NCI-H82 (cell line): ENCODE measurements at places on chromosomes 3 and 15.

- peak; percentile 44 for DNase-seq
Observed at GRCh38 chr3:43503067-43503728, 118.6 kb downstream of the ANO10 start.

DNA sequence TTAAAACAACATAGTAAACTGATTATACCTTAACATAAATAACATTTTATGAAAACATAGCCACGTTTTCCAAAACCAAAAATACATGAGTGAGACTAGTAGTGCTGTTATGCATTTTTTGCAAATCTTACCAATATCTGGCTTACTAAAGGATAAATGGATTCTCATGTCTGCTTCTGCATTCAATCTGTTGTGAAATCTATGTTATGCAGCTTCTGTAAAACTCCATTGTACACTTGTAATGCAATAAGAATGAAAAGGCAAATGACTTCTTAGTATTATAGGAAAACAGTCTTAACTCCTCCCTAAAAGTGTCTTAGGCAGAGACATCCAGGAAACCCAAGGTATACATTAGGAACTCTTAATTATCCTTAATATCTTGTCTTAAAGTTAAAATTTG, 330.9 kb upstream of the THBS1 start:
- DNase-seq, result no peak

- DNase-seq, result peak; percentile 35
Observed at GRCh38 chr3:26753095-26753494, 130.5 kb downstream of the LRRC3B start.

- DNase-seq, result no peak
Observed at GRCh38 chr15:65366122-65366892, 11.5 kb downstream of the IGDCC3 start.

DNA sequence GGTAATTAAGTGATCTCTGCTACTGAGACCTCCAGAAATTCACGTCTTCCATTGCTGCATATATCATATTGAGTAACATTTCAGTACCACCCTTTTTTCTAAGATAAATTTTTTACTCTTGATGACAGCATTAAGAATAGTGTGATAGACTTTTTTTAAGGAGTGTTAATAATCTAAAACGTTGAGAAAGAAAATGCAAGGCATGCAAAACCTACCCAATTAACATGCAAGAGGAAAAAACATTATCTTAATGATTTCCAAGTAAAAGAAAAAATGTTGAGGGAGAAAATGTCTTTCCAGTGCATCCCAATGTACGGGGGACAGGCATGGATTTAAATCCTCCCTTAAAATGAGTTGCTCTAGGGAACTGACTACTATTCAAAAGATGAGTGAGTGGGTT, 740 bp downstream of the CLDN16 start:
- DNase-seq, result no peak

DNA sequence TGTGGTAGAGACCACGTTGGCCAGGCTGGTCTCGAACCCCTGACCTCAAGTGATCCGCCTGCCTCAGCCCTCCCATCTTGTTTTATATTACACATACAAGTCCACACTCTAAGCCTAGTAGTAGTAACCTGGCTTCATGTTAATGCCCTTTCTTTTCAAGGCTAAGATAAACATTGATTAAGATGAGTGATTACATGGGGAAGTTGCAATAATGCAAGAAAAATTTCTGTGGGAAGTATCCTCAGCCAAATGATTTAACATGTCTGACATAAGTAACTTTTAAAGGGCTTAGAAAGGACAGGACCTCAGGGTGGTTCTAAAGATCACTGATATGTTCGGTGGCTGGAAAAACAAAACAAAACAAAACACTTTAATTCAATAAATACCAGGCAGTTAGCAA, 72.1 kb downstream of the SFMBT1 start:
- DNase-seq, result no peak

DNA sequence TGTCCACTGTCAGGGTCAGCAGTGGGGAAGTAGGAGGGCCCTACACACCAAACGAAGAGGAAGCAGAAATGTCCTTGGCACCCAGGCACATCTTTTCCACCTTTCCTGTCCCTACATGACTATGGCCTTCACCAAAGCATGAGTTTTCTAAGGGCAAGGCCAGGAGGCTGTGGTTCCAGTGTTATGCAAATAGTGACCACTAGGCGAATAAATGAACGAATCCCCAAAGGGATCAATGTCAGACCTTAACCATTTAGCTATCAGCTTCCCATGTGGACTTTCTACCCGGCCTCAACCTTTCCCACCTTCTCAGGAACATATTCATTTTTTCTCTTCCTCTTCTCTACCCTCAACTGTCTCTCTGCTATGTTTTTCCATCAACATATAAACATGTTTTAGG, 63.1 kb downstream of the NTRK3 start:
- DNase-seq, result no peak

GRCh38 chr3:10229576-10229975, 18.7 kb upstream of the TATDN2 start:
- no peak for DNase-seq

DNA sequence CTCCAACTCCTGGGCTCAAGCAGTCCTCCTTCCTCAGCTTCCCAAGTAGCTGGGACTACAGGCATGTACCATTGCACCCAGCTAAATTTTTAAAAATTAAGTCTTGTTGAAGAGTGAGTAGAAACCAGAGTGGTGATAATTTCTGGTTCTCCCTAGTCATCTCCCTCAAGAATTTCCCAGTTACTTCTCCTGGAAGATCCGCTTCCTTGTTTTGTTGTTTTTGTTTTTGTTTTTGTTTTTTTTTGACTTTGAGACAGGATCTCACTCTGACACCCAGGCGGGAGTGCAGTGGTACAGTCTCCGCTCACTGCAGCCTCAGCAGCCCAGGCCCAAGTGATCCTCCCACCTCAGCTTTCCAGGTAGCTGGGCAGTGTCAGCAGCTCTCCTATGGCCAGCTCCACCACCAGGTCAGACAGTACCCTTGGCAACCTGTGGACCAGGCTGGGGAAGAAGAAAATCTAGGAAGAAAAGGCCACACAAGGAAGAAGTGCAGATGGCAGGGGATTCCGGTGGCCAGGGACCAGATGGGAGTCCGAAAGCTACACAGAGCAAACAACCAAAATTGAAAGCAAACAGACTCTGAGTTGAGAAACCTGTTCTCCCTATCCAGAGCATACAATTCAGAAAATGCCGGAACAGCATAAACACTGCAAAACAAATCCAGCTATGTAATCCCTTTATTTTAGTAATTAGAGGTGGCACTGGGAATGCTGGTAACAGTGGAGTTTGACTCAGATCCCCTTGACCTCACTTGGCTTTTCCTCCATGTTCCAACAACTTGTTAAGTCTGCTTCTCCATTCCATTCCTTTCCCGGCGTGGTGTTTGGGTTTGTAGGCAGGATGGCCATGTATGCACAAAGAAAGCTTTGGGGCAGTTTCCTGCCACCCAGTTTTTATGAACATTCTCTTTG, 266.6 kb upstream of the CTDSPL start:
- DNase-seq, result no peak

GRCh38 chr3:146374146-146374545, 95.2 kb downstream of the PLSCR2 start:
- DNase-seq, result no peak

DNA sequence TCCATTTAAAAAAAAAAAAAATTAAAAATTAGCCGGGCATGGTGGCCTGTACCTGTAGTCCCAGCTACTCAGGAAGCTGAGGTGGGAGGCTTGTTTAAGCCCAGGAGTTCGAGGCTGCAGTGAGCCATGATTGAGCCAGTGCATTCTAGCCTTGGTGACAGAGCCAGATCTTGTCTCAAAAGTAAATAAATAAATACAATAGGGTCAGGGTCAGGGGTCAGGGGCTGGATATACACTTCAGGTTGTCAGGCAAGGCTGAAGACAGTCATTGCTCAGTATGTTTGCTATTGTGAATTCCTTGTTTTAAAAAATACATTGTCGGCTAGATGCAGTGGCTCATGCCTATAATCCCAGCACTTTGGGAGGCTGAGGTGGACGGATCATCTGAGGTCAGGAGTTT, 8.1 kb upstream of the TKT start:
- DNase-seq, result no peak

DNA sequence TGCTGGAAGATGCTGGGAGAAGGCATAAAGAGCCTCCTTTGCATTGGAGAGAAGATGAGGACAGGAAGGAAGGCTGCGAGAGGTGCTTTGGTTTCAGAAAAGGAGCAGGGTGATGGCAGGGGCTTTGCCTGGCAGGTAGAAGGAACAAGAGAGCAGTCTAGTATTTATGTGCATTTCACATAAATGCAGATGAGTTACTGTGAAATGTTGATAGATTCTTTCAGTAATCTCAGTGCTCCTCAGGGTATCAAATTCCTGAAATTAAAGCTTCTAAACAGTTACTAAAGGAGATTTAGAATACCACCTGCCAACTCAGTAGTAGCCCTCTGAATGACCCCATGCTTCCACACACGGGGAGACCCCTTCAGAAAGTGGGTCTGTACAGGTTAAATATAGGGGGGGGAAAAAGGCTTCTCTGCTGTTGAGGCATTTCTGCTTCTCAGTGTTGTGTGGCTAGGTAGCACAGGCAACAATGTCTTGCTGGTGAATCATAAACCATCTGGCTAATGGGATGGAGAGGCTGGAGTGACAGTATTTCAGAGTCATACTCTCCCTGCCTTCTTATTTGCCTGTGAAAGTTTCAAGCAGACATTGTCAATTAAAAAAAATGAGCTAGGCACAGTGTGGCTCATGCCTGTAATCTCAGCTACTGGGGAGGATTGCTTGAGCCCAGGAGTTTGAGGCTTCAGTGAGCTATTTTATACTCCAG, 14.3 kb upstream of the FBXL22 start:
- peak; percentile 13 for DNase-seq

DNA sequence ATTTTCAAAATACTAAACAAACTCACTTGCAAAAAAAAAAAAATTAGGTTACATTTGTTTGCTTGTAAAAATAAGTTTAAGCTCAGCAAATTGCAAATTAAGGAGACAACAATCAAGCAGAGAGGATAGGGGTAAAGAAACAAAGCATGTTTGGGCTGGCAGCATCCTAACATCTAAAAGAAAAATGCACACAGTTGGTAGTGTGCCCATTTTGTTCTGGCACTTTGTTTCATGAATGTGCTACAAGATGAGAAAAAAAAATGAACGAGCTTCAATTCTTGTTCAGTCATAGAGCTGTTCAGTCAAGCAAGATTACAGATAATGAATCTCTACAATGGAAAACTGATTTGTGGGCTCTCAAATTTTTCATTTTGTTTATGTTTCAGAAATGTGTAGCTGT, 17.7 kb upstream of the ZBBX start:
- no peak for DNase-seq

GRCh38 chr15:64844576-64845145, 2.9 kb downstream of the PLEKHO2 start:
- DNase-seq, result peak; percentile 62

DNA sequence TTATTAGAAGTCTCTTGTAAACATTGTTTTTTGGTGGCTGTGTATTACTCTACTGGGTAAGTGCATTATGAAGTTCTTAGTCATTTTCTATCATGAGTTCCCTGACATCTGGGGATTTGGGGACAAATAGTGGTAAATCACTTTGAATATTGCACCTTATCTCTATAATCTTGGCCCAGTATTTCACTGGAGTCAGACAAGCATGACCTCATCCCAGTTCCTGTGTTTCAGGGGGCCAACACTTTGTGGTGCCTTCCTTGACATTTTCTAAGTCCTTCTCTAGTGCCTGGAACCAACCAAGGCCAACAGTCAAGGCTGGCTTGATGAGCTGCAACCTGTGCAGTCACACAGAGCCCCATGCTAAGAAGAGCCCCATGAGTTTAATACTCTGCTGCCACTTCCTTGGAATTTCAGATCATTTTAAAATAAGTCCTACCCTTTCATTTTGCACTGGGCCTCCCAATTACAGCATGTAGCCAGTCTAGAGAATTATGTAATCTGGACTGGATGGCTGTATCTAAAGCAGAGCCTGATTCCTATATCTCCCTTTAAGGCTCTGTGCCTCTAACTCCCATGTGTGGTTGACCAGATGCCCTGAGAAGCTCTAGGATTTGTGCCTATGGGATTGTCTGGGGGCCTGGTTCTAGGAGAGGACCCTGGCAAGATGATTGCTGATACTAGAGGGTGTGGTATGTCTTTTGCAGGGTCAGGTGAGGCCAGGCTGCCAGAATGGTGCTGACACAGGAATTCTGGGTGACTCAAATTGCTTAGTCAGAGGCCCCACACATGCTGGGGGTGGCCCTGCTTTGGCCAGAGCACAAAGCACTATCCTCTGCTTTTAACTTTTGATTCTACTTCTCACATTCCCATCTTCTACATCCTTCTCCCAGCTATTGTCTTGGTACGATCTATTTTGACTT, 319.6 kb upstream of the TBC1D5 start:
- DNase-seq, result no peak

DNA sequence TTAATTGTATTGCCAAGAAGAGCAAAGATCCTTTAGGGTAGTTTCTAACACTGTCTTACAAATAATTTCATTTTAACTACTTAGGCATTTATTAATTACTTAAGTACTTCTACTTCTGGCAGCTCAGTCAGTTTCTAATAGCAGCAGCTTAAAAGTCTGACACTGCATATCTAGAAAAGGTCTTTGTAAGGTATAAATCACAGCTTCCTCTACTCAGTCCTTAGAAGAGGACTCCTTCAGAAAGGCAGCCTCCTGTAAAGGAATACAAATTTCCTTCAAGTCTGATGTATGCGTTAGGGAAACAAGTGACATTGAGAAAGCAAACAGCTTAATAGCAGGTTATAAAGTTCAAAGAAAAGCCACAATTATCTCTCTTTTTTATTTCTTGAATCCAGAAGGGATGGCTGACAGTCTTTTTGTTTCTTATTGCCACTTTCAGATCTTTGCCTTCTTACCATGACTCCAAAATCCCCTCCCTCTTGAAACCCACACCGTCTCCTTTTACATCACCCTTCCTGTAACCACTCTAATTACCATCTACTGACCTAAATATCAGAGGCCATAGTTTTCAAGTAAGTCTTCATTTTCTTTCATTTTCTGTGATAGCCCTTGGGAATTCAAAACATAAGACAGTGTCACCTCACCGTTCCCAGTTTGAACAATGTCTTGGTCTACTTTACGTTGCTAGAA, 109.5 kb downstream of the CGGBP1 start:
- no peak for DNase-seq

- DNase-seq, result no peak
Observed at GRCh38 chr3:126340081-126340511, 17.1 kb downstream of the KLF15 start.

GRCh38 chr15:22892333-22892732, 53.9 kb downstream of the NIPA2 start:
- DNase-seq, result no peak
